SK-MEL-5 (cell line): ENCODE measurements at places on chromosomes 12 and 14. TPM values are rescaled to one million over a fixed set of nuclear protein-coding genes. Genes with fewer than 3 reads are reported as not detected.
A peak's percentile ranks its signal among the peaks of the same experiment; 100 is the strongest.

- DNase-seq: no peak
Measured at GRCh38 chr12:48750769-48751356, 34.4 kb upstream of the CCNT1 start.

DNA sequence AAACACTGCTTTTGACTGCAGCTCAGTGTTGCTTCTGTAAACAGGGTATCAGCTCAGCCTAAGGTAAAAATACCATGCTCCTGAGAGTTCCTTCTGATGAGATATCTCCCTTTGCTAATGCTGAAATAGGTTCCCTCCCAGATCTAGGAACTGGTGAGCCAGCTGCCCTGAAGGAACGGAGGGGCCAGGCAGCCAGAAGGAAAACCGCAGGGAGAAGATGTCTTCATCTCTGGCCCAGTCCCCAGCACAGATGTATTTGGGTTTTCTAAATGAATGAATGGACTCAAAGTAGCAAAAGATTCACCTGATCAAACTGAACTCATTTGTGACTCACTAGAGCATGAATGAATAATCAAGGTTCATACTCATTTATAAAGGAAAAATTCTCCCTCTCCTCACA lies 247.8 kb downstream of the MSRB3 start:
- DNase-seq: no peak

- DNase-seq: no peak
Measured at GRCh38 chr12:105030820-105031807, 45.0 kb downstream of the NOPCHAP1 start.

- peak; percentile 64 for DNase-seq
Measured at GRCh38 chr12:22856178-22856577, 231.2 kb downstream of the ETNK1 start.

DNA sequence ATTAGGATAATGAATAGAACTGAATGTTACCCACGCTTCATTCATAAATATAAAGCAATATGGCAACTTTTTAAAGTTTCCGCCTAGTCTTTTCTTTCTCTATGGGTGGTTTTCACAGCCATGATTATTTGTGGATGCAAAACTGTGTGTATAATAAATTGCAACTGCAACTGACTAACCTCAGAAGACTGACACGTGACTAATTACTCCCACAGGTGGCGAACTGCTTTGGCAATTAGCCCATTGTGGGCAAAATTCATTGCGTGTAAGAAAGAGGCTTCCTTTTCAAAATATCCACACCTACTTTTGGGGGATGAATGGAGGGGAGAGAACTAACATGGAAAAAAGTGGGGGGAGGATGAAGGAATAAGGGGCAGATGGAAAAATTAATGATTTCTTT lies 79.0 kb downstream of the SLC25A21 start:
- no peak for DNase-seq

DNA sequence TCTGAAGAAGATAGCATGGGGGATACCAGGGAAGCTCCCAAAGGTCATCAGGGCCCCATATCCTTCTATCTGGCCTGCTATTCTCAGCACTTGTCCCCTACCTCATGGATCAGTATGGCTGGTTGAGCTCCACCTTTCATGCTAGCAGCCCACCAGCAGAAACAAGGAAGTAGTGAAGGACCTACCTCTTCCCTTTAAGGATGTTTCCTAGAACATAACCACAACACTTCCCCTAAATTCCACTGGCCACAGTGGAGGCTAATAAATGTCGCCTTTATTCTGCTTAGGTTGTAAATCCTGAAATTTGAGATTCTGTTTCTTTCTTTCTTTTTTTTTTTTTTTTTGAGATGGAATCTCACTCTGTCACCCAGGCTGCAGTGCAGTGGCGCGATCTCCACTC lies 128.6 kb upstream of the PARP11 start:
- no peak for DNase-seq

DNA sequence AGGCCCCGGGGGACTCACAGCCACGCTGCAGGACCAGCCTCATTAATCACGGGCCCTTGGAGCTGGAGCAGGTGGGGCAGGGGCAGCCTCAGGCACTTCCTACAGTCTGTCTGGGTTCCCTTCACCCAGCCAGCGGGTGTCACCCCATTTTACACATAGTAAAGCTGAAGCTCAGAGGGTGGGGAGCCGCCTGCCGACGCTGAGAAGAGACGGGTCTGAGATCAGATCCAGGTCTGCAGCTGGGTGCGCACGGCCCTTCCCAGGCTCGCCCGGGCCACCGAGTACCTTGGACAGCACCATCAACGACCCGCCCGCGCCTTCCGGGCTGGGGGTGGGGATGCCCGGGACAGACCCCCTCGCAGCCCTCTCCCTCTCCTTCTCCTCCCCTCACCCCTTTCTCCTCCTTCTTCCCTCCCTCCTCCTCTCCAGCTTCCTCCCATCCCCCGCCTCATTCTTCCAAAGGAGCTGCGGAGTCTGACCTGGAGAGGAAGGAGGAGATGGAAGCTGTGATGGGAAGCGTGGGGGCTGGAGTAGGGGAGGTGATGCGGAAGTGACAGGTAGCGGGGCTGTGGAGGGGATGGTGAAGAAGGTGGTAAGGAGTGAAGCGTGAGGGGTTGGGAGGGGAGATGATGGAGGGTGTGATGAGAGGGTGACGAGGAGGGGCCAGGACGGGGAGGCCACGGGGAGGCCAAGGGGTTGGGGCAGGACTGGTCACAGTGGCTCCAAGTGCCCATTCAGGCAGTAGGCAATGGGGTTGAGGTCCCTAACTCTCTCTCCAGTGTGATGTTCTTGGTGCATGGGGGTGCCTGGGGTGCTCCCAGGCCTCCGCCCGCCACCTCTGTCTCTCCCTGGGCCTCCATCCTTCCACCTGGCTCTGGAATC lies 8.8 kb downstream of the DTX1 start:
- no peak for DNase-seq

DNA sequence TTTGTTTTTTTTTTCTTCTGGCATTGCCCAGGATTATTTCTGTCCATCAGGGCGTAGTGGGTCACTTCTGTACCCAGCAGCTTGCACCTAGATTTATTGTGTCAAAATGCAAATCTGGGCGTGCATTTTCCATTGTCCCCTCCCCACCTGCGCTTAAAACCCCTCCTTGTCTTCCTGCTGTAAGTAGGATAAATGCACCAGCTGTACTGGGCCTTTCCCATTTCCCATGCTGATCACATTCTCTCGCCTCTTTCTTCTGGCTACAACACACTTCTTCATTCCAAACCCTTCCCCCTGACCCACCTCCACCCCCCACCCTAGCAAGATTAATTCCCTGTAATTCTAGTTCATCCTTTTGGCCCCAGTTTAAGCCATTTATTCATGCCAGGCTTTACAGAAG lies 128.0 kb downstream of the ETV6 start:
- DNase-seq: no peak

DNA sequence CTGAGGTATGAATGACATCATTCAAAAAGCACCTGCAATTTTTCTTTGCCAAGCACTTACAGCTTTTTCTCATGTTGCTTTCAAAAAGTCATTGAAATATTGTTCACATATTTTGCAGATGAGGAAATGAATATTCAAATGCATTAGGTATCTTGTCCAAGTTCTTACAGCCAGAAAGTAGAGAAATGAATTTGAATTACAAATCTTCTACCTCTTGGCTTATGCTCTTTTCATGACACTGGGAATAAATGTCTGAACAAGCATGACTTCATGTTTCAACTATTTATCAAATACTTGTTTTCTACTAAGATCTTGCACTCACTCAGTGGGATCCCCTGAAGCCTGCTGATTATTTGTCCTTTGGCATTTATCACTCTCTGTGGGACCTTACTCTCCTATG lies 267.2 kb upstream of the BTG1 start:
- DNase-seq: no peak

The HDAC7 gene
- total RNA-seq: 3.0 and 3.6 TPM in 2 replicates

The BICDL1 gene
- total RNA-seq: 7.7 and 10.2 TPM in 2 replicates

The MYF6 gene
- total RNA-seq: not detected in 2 replicates

The TPPP2 gene
- not detected in 2 replicates for total RNA-seq
